ENCODE measurements at places on chromosomes 1 and 21.

GRCh38 chr21:17779496-17779895 is 39.7 kb downstream of the C21orf91 start:
- no peak overlapping the region for H3K4me3 ChIP-seq
- peak overlapping the region; percentile 85 for H3K27ac ChIP-seq
- DNase-seq, result no peak
- H3K36me3 ChIP-seq, result peaks cover 28% of the 10 kb centered on the region

DNA sequence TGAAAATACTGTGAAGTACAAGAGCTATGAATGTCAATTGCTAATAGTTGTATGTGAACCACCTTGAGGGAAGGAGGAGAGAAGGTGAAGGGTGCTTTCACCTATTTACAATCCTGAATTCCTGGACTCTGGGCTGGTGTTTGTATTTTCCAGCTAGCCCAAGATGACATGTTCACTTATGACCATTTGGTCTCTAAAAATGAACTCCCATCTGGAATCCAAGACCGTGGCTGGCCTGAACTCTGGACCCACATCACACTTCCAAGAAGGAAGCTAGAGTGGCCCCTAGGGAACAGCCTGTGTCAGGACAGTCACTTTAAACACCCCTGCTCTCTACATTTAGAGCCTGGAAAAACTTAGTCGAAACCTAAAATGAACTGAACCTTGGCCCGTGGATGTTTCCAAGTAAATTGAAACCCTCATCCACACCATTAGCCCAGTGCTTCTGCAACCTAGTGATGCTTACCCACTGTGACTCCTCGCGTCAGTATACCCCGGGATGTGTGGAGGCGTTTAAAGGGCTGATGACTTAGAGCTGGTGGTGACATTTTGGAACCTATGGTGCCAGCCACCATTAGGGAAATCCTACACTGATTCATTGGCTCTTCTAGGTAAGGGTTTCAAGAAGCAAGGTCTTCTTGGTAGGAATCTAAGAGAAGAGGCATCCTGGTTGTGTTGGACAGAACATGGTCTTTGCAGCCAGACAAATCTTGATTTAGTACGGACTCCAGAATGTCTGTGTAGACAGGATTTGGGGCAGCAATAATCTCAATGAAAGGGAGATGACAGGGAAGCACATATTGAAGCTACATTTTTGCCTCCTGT is 171.5 kb upstream of the IRF2BP2 start:
- no peaks in the 10 kb centered on the region for H3K4me1 ChIP-seq
- no peak overlapping the region for H3K4me3 ChIP-seq
- H3K27ac ChIP-seq, result no peak overlapping the region
- peak; percentile 84 for DNase-seq
- no peaks in the 10 kb centered on the region for H3K36me3 ChIP-seq

- peak overlapping the region; percentile 22 for H3K27ac ChIP-seq
- H3K36me3 ChIP-seq, result no peaks in the 10 kb centered on the region
- peaks cover 12% of the 10 kb centered on the region for H3K4me1 ChIP-seq
- no peaks in the 10 kb centered on the region for H3K27me3 ChIP-seq
- H3K4me3 ChIP-seq, result no peak overlapping the region
- DNase-seq, result no peak
These were observed 35.5 kb upstream of the ATP6V1G3 start for GRCh38 chr1:198575798-198576641.

GRCh38 chr1:202014915-202015661 is 4.7 kb downstream of the ELF3 start:
- no peak overlapping the region for H3K27ac ChIP-seq
- H3K27me3 ChIP-seq, result peaks cover 4% of the 10 kb centered on the region
- no peaks in the 10 kb centered on the region for H3K36me3 ChIP-seq
- no peak for DNase-seq

DNA sequence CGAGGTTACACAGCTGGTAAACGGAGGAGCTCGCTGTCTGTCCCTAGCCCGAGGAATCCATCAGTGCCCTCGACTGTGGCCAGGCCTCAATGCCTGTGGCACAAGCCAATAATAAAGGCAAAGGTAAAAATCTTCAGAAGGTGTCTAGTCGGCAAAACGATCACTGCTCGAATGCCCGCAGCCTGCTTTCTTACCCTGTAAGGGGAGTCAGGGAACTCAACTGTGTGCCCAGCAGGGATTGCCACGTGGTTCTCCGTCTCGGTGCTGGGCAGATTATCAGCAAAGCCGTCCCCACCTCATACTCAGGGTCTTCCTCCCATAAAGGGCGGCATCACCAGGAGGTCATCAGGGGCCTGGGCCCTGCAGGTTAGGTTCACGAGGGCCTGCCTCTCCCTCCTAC is 103.4 kb downstream of the PAX7 start:
- H3K4me3 ChIP-seq, result no peak overlapping the region
- H3K27me3 ChIP-seq, result peaks cover 12% of the 10 kb centered on the region
- no peak for DNase-seq

- DNase-seq, result no peak
- H3K4me1 ChIP-seq, result peaks cover 4% of the 10 kb centered on the region
- H3K27ac ChIP-seq, result no peak overlapping the region
- no peaks in the 10 kb centered on the region for H3K36me3 ChIP-seq
- no peaks in the 10 kb centered on the region for H3K27me3 ChIP-seq
These were observed 22.1 kb downstream of the CRYAA start for GRCh38 chr21:43190951-43191350.

DNA sequence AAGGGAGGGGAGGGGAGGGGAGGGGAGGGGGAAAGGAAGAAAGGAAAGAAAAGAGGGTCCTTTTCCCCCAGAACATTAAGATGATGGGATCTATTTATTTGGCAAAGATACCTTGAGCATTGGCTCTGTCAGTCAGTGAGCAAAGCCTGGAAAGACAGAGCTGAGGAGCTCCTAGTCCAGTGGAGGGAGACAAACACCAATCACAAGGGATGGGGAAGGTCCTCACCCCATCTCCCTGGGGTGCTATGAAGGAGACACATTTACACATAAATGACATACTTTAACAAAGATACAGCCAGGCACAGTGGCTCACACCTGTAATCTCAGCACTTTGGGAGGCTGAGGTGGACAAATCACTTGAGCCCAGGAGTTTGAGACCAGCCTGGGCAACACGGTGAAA is 154.9 kb upstream of the TIAM1 start:
- no peak for DNase-seq
- H3K27me3 ChIP-seq, result no peaks in the 10 kb centered on the region
- H3K4me1 ChIP-seq, result no peaks in the 10 kb centered on the region
- H3K36me3 ChIP-seq, result no peaks in the 10 kb centered on the region
- H3K27ac ChIP-seq, result no peak overlapping the region

DNA sequence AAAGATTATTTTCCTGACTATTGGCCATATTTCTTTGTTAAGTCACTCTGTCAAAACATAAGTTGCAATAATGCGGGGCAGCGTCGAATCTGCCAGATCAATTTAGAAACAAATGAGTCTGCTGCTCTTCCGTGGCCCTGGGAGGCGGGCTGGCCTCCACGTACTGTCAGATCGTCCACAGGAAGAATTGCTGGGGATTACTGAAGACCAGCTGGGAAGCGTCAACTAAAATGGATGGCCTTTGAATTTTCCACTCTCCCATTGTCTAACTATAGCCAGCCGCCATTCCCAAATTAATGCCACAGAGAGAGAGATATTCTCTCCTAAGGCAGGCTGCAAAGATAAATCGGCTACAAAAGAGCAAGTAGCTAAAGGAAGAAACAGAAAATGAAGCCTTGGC is 560.2 kb downstream of the SMYD3 start:
- no peak overlapping the region for H3K4me3 ChIP-seq
- peaks cover 5% of the 10 kb centered on the region for H3K36me3 ChIP-seq
- H3K4me1 ChIP-seq, result peaks cover 19% of the 10 kb centered on the region
- no peaks in the 10 kb centered on the region for H3K27me3 ChIP-seq
- DNase-seq, result no peak

DNA sequence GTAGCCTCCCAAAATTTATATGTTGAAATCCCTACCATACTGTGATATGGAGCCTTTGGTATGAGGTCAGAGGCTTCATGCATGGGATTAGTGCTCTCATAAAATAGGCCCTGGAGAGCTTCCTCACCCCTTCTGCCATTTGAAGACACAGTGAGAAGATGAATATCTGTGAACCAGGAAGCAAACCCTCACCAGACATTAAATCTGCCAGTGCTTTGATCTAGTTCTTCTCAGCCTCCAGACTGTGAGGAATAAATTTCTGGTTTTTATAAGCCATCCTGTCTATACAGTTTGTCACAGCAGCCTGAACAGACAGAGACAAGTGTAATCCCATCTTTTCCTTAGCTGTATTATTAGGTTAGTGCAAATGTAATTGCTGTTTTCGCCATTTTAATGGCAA is 88.4 kb downstream of the OLFML2B start:
- no peak overlapping the region for H3K27ac ChIP-seq
- no peaks in the 10 kb centered on the region for H3K27me3 ChIP-seq
- peaks cover 13% of the 10 kb centered on the region for H3K36me3 ChIP-seq
- H3K4me3 ChIP-seq, result no peak overlapping the region

DNA sequence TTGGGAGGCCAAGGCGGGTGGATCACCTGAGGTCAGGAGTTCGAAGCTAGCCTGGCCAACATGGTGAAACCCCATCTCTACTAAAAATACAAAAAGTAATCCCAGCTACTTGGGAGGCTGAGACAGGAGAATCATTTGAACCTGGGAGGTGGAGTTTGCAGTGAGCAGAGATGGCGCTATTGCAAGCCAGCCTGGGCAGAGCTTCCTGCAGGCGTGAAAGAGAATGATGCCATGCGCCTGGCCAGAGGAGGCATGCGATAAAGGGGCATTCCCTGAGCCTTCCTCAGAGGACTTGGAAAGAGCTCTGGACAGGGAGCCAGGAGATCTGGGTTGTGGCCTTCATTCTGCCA is 3.2 kb downstream of the E2F2 start:
- no peak for DNase-seq
- H3K27ac ChIP-seq, result no peak overlapping the region
- no peaks in the 10 kb centered on the region for H3K27me3 ChIP-seq
- peaks cover 64% of the 10 kb centered on the region for H3K4me1 ChIP-seq
- peaks cover 42% of the 10 kb centered on the region for H3K36me3 ChIP-seq

DNA sequence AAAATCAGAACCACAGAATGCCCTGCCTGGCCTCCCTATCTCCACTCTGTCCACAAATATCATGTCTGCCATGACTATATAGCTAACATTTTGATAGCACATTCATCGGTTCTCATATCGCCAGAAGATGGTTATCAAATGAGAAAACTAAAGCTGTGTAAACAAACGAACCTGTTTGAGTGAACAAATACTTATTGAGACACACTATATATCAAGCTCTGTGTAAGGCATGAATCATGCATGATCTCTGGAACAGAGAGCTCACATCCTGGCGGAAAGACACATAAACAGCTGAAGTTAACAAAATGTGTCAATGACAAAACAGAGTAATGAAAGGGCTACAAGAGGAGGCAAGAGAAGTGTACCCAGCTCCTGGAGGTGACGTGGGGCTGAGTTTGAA is 13.1 kb downstream of the KCND3 start:
- H3K4me1 ChIP-seq, result no peaks in the 10 kb centered on the region
- no peak for DNase-seq
- no peaks in the 10 kb centered on the region for H3K36me3 ChIP-seq
- peaks cover 38% of the 10 kb centered on the region for H3K27me3 ChIP-seq
- no peak overlapping the region for H3K4me3 ChIP-seq

GRCh38 chr1:160025314-160025713 is 6.5 kb downstream of the PIGM start:
- peaks cover 17% of the 10 kb centered on the region for H3K4me1 ChIP-seq
- DNase-seq, result no peak
- H3K36me3 ChIP-seq, result peaks cover 7% of the 10 kb centered on the region
- no peak overlapping the region for H3K27ac ChIP-seq
- no peak overlapping the region for H3K4me3 ChIP-seq

GRCh38 chr1:204081791-204082513 is 9.0 kb downstream of the SOX13 start:
- H3K36me3 ChIP-seq, result no peaks in the 10 kb centered on the region
- peaks cover 18% of the 10 kb centered on the region for H3K27me3 ChIP-seq
- no peak overlapping the region for H3K27ac ChIP-seq
- H3K4me1 ChIP-seq, result no peaks in the 10 kb centered on the region
- H3K4me3 ChIP-seq, result no peak overlapping the region
- DNase-seq, result no peak

- no peak overlapping the region for H3K27ac ChIP-seq
- H3K4me1 ChIP-seq, result no peaks in the 10 kb centered on the region
- DNase-seq, result peak; percentile 41
- peaks cover 1% of the 10 kb centered on the region for H3K27me3 ChIP-seq
These were observed 144.0 kb downstream of the ROR1 start for GRCh38 chr1:63917571-63918417.

DNA sequence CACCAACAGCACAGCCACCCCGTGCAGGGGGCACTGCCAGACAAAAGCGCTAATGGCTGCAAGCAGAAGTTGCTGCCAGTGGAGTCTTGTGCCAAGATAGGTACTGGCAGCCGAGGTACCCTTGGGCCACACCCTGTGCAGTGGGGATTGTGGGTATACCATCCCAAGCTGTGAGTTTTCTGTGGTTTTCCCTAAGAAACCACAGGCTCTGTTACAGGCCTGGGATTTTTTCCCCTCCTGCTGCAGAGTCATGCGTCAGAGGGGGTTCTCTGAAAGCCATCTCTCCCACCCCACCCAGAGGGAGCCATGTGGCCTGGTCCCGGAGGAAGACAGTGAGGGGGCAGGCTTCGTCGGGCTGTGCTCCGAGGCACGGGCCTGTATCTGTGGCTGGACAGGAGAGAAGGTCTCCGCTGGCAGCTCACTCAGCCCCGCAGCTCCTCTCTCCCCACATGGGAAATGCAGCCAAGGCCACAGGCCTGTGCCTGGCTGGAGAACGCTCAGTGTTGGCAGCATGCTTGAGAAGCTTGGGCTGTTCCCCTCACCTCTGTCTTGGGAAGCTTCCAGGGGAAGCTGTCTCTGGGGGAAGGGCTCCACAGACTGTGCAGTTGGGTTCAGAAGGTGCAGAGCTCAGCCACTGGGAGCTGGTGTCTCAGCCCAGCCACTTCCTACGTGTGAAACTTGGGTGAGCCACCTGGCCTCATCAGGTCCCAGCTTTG is 42.5 kb downstream of the NEK2 start:
- H3K27ac ChIP-seq, result no peak overlapping the region
- DNase-seq, result no peak
- H3K4me1 ChIP-seq, result no peaks in the 10 kb centered on the region
- H3K27me3 ChIP-seq, result no peaks in the 10 kb centered on the region
- no peak overlapping the region for H3K4me3 ChIP-seq

GRCh38 chr21:16579538-16579937 is 849.8 kb downstream of the USP25 start:
- no peak overlapping the region for H3K4me3 ChIP-seq
- H3K36me3 ChIP-seq, result no peaks in the 10 kb centered on the region
- H3K4me1 ChIP-seq, result no peaks in the 10 kb centered on the region
- no peak overlapping the region for H3K27ac ChIP-seq
- no peaks in the 10 kb centered on the region for H3K27me3 ChIP-seq

DNA sequence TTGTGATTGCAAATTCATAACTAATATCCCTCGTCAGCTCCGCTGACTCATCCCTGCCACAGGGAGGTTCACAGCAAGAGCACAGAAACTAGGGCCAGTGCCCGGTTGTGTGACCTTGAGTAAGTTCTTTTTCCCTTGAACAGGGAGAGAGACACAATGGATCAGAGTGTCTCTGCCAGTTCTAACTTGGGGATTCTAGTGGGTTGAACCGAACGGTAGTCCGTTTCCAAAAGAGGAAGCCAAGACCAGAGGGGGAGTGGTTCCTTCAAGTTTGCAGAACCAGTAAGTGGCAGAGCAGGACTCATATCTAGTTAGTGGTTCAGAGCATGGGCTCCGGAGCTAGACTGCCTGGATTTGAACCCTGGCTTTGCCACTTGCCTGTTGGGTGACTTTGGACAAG is 4.9 kb upstream of the SHISA4 start:
- peak; percentile 25 for DNase-seq
- H3K4me3 ChIP-seq, result no peak overlapping the region
- peaks cover 6% of the 10 kb centered on the region for H3K4me1 ChIP-seq
- no peaks in the 10 kb centered on the region for H3K36me3 ChIP-seq
- H3K27ac ChIP-seq, result no peak overlapping the region

Measured in activated CD8-positive, alpha-beta T cell treated with anti-CD3 and anti-CD28 coated beads for 36 hours (primary cell).